ENCODE measurements at places on chromosomes 1 and 21.

- no peak for DNase-seq
Observed at GRCh38 chr21:45227735-45228134, 60.0 kb downstream of the POFUT2 start.

- DNase-seq = no peak
Observed at GRCh38 chr1:33329600-33330305, 8.9 kb upstream of the A3GALT2 start.

- no peak for DNase-seq
Observed at GRCh38 chr1:220682901-220683576, 7.1 kb upstream of the C1orf115 start.

DNA sequence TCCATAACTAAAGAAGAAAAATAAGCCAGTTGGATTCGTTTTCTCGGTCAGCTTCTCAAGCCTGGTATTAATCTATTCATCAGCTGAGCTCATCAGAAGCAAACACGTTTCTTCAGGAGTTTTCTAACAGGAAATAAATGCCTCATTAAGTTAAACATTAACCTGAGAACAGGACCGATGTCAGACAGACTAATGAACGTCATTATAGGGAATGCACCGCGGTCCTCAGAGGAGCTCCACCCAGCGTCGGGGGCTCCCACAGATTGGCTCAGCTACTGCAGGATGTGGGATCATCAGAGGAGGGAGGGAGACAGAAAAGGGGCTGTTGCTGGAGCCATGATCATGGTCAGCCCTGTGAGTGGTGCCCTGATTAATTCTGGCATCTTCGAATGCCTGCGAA lies 615.4 kb downstream of the PTPRU start:
- no peak for DNase-seq

- DNase-seq = no peak
Observed at GRCh38 chr1:164006621-164007020, 552.4 kb upstream of the PBX1 start.
